ENCODE measurements at places on chromosomes 1 and 21.

DNA sequence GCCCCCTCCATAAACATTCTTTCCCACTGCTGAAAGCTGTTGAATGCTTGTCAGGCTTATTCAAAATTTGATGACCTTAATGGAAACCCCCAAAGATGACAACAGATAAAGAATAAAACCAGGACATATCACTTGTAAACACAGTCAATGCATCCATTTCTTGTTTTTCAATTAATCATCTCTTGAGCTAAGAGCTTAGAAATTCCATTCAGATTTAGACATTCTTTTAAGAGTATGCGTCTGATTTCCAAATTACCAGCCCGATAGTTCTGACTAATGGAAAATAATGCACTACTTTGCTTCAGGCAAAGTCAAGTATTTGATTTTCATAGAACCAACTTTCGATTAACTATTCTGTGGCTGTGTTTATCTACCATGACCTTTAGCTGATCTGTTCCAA is 100.6 kb upstream of the RUNX1 start:
- DNase-seq = no peak

DNA sequence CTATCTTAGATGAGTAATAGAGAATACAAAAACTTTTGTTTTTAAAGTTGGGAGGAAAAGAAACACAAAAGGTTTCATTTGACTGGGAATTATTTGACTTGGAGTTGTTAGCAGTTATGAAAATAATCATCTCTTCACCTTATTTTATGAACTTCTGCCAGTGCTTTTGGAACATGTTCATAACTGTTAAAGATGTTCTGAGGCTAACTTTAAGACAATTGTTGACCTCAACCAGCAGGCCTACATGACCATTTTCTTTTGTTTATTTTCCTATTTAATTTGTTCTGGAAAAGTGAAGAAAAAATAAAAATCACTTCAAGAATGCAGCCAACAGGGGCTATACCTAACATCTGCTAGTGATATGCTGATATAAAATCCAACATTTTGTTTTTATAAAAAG is 37.4 kb downstream of the JAM2 start:
- DNase-seq = no peak

- DNase-seq = no peak
Observed at GRCh38 chr1:65255035-65255655, 54.2 kb upstream of the DNAJC6 start.

- DNase-seq = no peak
Observed at GRCh38 chr1:7450838-7451237, 320.3 kb upstream of the VAMP3 start.

DNA sequence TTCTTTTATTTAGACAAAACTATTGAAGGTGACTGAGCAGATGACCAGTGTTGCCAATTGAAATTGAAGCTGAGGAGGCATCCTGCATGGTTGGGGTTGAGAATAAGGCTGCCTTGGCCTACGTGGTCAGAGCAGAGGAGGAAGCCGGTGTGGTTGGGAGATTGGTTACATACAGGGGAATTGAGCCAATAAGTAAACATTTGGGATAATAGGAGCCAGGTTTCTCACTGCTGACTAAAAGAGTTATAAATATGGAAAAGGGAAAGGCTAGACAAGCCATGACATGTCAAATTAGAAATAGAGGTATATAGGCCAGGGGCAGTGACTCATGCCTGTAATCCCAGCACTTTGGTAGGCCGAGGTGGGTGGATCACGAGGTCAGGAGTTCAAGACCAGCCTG is 15.8 kb downstream of the SNX7 start:
- DNase-seq = no peak

DNA sequence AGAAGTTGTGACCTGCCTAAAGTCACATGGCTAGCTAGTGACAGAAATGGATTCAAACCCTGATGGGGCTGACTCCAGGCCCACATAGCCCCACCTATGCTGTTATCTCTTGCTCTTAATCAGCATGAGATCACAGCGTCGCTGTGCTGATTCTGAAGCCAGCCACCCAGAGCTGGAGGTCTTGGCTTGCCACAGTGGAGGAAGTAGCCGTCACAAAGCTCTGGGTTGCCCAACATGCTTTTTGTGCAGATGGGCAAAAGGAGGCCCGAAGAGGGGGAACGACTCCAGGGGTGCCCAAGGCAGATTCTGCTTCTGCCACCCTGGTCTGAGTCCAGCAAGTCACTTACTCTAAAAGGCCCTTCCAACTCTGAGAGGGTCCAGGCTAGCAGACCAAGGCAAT is 14.7 kb upstream of the MFSD2A start:
- no peak for DNase-seq

DNA sequence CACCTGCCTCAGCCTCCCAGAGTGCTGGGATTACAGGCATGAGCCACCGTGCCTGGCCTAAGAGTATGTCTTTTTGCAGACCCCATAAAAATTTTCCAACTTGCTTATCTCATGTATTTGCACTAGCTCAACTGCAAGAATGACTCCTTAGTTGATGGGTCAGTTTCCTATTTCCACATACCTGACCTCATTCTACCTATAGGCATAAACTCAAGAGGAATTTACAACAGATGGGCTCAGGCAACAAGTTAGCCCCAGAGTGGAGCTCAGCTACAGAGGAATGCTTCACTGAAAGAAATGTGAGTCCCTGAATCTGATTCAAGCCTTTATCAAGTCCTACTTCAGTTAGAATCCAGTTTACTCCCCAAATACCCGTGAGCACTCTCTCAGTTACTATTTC is 5.3 kb upstream of the SLC37A1 start:
- no peak for DNase-seq

DNA sequence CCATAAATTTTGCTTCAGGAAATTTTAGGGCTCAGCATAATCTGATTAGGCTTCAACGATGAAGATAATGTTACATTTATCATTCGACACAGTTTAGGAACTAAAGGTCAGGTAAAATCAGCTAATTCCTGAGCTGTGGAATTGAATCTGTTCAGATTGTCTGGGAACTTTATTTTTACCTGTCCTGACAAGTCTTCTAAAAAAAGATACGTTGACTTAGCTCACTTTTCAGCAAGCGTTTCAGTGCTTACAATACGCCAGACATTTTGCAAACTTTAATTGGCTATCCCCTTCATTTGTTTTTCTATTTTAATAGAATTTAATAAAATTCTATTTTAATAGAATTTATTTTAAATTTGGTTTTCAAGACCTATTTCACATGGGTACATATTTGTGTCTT is 57.8 kb downstream of the POU2F1 start:
- DNase-seq = no peak

DNA sequence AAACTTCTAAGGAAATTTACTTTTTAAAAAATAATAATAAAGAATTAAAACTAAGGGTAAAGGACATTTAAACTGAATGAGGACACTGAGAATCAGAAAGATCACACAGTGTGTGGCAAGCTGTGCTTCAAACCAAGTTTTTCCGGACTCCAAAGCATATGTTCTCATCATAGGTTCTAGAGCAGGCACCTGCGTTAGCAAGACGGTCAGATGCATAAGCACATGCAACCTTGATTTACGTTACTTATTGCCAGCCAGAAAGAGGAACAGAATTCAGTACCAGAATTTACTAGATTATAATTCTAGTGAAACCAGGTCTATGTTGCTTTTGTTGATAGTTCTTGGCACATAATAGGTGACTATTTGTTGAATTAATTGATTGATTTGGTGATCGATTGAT is 6.2 kb upstream of the LBR start:
- DNase-seq = no peak

DNA sequence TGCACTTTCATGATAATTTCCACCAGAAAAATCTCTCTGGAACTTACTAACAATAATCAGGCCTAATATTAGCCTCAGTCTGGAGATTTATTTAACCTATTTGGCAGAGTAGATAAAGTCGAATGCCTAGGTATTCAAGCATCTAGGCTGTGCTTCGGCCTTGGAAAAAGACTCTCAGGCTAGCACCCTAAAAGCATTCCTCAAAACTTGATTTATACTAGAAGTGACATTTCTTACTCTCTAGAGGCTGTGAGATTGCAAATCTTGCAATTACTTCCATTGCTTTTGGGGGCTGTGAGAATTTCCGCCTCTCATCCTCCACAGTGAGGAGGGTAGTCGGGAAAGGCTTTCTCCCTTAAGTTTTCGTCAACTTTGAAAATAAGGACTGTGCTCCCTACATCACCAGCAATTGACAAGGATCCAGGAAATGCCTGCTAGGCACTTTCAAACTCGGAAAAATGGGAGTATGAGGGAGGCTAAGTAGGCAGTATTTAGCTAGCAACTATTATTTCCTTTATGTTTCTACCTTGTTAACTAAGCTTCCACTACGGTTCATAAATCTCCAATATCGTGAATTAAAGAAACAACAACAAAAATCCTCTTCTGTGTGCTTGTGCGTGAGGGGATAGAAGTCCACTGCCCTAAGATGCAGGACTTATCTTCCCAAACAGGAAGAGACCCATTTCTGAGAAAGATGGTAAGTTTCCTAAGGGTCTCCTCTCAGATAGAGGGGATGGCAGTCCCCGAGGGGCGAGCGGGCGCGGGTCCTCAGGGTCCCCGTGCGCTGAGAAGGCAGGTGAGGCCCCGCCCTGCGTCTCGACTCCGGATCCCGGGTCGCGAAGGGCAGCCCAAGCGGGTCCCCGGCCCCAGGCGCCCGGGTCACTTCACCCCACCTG is 1.1 kb upstream of the LMO4 start:
- DNase-seq = no peak

DNA sequence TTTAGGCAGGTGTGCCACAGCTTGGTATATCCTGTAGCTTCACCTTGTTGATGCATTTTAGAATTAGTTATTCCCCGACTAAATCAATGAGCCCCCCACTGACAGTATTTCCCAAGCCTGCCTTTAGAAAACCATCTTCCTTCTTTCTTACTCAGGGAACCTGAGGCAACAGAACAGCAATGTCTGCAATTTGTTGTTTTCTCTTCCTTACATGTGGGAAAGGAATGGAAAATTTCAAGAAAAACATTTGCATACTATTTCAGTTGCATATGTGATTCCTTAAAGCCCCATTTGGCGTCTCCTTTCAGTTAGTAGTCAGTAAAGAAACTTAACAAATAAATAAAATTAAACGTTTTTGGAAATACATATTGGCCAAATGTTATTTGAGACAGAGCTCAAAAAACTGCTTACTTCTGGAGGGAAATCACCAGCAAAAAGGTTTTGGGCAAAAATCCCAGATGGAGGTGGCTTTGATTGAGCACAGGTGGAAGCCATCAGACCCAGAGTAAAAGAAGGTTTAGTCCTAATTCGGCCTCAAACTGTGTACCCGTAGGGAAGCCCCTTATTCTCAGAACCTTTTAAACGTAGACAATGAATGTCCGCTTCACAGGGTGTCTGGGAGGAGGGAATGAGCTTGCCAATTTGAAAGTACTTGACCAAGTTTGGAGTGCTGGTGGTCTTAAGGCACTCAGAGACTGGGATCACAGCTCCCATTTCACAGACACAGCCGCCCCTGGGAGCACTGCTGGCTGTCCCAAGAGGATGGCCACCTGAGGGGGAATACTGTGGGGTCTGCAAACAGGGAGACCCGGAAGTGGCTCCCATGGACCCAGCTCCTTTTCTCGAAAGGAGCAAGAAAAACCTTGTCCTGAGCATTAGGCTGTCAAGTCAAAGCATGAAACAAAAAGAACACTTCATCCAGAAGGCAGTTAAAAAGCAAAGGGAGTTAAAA is 9.4 kb downstream of the LHX4 start:
- DNase-seq = no peak

GRCh38 chr1:174448974-174449373 is 1.2 kb downstream of the GPR52 start:
- no peak for DNase-seq

DNA sequence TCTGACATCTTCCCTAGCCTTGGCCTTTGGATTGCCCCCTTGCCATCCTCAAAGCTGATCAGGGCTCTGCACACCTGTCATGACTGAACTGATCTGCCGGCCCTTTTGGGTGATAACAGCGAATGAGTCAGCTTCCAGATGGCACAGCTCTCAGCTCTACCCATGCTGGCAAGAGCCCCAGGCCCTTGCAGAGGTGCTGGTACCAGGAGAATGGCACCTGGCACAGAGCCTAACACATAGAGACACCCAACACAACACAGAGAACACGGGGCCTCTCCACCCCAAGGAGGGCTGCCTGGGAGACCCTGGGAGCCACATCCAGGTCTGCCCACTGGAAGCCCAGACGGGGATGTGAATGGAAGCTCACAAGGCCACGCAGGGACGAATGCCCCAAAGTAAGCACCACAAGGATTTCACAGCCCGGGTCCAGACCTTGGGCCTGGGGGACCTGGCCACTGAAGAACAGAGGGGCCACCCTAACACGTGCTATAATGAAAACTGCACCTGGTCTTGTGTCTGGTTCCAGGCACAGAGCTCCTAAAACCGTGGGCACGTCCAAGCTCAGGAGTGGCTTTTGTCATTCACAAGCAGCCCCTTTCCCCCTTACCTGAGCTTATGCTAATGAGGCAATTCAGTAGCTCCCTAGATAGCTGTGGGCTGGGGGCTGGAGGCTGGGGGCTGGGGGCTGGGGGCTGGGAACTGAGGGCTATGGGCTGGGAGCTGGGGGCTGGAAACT is 160.5 kb downstream of the NPHP4 start:
- peak; percentile 27 for DNase-seq

GRCh38 chr1:183567584-183567983 is 22.7 kb downstream of the NCF2 start:
- DNase-seq = no peak
